ENCODE measurements at places on chromosomes 5 and 9.

DNA sequence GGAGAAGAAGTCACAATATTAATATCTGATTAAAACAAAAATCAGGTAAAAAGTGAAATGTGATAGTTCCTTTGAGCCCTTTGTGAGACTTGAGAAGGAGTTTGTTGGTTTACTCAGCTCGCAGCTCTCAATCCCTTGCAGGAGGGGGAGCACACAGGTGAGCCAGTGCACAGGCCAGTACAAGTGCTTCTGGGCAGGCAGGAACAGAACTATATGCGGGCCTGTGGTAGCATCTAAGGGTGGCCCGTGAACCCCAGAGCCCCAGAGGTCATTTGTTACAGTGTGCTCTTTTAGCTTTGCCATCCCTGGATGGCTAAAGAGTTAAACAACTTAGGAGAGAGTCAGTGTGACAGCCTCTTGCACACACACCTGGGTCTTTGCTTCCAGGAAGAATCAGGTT lies 215.3 kb upstream of the EDIL3 start:
- no peak for DNase-seq

DNA sequence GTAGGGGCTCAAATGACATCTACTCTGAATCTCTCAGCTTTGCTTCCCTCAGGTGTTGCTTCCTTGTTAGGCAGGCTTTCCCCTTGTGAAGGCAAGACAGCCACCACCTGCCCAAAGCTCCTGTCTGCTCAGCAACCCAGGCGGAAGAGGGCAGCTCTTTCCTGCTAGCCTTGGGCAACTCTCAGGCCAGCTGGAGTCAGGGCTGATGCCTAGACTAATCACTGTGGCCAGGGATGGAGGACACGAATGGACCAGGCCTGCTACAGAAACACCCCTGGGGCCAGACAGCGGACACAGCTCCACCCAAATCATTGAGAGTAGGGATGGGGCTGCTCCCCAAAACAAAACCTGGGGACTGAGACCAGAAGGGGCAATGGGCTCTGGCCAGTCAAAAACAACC lies 138.0 kb downstream of the MTX3 start:
- DNase-seq, result no peak

DNA sequence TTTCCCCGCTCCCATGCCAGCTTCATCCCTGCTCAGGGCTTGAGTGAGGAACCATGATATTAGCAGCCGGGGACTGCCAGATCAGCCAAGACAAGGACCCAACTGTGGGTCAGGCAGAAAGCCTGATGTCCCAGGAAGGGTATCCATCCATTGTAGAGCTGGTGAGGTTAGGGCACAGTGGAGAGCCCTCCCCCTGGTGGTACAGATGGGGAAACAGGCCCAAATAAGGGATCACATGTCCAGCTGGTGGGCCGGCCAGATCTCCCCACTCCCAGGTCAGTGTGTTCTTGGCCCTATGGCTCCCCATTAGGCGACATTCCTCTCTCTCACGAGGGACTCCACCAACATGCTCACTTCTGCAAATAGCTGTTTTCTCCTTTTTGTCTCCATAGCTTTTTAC lies 9.0 kb downstream of the CDX1 start:
- DNase-seq, result no peak

GRCh38 chr9:116596646-116597045 lies 90.5 kb upstream of the TRIM32 start:
- no peak for DNase-seq
